ENCODE measurements at places on chromosomes 1 and 21. TPM values are rescaled to one million over a fixed set of nuclear protein-coding genes. Genes with fewer than 3 reads are reported as not detected.

DNA sequence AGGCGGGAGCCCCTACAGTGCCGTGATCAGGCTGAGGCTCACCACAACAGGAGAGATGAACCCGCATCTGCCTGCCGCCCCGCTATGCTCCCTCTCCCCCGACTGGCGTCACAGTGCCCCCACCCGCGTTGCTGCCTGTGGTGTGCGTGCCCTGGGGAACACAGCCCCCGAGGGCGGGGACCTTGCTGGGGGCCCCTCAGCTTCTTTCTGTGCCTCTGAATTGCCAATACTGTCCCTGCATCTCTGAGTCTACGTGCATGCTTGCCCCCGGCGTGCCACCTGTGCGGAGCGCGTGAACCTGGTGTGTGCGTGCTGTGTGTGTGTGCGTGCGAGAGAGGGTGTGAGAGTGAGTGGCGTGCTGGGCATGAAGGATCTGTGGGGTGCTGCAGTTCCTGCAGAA is 10.3 kb downstream of the PARS2 start:
- no peak overlapping the region for H3K4me3 ChIP-seq
- no peak overlapping the region for H3K27ac ChIP-seq
- peaks cover 13% of the 10 kb centered on the region for H3K36me3 ChIP-seq
- H3K27me3 ChIP-seq = no peaks in the 10 kb centered on the region
- H3K4me1 ChIP-seq = peaks cover 1% of the 10 kb centered on the region

GRCh38 chr1:40300651-40301050 is 16.4 kb downstream of the COL9A2 start:
- H3K4me3 ChIP-seq = no peak overlapping the region
- H3K27ac ChIP-seq = no peak overlapping the region
- H3K4me1 ChIP-seq = no peaks in the 10 kb centered on the region
- H3K27me3 ChIP-seq = no peaks in the 10 kb centered on the region

DNA sequence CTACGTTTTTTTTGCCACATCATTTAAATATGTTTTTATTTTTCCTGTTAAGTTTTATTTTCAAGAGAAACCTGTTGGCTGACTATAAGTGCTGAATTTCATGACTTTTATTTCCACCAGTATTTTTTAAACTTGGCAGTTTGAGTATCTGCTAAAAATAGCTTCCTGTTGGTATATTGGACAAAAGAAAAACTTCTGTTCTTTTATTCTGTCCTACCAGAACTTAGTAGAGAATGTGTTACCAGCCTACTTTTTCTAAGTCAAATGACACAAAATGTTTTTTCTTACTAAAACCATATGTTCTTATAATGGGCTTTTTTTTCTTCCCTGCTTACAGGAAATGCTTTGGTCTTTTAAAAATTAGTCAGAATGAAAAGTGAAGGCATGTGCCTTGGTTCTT is 7.6 kb downstream of the DR1 start:
- H3K4me1 ChIP-seq = peaks cover 54% of the 10 kb centered on the region
- no peak for DNase-seq
- no peaks in the 10 kb centered on the region for H3K27me3 ChIP-seq
- H3K36me3 ChIP-seq = peaks cover 55% of the 10 kb centered on the region

DNA sequence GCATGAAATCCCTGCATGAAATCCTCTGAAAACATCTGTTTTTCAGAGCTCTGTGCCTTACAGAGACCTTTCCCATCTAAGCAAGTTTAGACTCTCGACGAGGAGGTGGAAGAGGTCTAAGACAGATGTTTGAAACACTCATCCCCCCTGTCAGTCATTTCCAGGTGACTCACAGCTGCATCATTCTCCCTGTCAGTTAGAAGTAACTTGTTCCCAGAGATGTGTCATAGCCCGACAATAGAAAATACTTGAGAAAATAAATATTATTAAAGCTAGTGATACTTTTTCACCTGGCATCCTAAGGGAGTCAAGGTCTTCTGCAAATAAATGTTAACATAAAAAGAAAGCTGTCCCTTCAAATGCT is 41.6 kb upstream of the SEC16B start:
- no peaks in the 10 kb centered on the region for H3K4me1 ChIP-seq
- no peak for DNase-seq
- no peaks in the 10 kb centered on the region for H3K27me3 ChIP-seq

LCE1A gene
- not detected for total RNA-seq
